ENCODE measurements at places on chromosomes 16 and 17.

DNA sequence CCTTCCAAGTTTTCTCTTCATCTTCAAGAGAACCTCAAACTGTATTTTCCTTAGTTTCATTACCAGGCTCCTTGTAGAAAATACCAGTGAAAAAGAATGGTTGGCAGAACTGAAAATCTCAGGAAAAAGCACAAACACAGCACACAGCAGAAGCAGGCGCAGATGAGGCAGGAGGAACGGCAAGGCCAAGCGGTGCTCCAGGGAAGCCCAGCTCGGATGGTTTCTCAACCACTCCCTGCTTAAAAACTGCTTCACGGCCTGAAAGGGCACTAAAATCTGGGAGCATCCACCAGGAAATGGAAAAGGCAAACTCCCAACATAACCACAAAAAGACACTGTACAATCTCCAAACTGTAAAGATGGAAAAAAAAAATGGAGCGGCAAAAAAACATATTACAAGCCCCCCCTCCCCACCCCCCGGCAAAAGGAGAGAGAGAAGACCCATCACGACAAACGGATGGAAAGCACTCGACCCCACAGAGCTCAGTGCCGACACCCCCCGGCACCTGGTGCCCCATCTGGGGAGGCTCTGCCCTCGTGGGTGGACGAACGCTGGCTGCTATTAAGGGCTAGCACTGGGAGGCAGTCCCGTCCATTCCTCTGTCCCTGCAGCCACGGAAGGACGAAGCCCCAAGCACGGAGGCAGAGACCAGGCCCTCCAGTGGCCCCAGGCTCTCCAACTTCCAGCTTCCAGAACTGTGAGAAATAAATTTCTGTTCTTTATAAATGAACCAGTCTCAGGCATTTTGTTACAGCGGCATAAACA lies 127.5 kb downstream of the ZNF778 start:
- no peak for DNase-seq

- no peak for DNase-seq
These were observed 30.7 kb downstream of the SDK2 start for GRCh38 chr17:73613271-73614233.

DNA sequence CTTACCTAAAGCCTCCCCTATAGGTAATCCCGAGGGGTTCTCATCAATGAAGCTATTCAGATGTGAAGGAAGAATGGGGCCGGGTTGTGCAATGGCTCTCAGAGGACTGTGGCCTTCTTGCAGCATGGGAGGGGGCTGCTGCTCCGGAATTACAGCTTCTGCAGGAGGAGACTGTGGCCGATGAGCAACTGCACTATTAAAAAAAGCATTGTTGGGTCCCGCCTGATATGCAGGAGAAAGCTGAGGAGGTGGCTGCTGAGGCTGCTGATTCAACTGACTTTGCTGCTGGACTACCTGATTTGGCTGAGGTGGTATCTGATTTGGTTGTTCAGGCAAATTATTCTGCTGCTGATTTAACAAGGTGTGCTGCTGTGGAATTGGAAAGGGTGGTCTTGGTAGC lies 64.8 kb downstream of the CACNG1 start:
- no peak for DNase-seq

GRCh38 chr17:51560398-51560797 lies 300.1 kb downstream of the UTP18 start:
- DNase-seq: no peak

DNA sequence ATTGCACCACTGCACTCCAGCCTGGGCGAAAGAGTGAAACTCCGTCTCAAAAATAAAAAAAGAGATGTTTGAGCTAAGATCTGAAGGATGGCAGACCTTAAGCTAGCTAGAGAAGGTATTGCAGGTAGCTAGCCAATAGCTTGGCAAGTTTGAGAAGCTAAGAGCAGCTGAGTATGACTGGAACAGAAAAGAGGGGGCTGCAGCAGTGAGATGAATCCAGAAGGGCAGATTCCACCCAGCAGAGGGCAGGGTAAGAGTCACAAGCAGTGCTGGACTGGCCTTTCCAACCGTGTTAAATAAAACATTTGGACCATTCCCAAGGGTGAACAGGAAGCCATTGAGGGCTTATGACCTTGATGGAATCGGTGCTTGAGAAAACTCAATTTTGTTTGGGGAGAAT lies 5.7 kb upstream of the PHAF1 start:
- no peak for DNase-seq

DNA sequence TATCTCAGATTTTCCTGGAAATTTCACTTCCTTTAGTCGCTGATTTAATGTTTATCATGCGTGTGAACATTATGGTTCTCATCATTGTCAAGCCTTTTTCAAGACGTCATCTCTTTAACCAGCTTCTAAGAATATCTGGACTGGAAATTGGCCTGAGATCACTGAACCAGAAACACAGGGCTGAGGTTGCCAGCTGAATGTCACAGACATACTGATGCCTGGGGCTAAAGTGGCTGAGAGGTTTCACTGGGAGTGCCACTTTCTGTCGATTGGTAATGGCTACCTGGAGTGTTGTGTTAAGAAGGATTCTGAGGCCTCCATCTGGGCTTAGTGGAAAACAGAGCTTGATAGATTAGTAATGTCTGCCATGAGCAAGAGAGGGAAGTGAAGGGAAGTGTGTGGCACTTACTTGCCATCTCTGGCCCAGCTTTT lies 54.2 kb downstream of the CRISPLD2 start:
- DNase-seq: no peak

DNA sequence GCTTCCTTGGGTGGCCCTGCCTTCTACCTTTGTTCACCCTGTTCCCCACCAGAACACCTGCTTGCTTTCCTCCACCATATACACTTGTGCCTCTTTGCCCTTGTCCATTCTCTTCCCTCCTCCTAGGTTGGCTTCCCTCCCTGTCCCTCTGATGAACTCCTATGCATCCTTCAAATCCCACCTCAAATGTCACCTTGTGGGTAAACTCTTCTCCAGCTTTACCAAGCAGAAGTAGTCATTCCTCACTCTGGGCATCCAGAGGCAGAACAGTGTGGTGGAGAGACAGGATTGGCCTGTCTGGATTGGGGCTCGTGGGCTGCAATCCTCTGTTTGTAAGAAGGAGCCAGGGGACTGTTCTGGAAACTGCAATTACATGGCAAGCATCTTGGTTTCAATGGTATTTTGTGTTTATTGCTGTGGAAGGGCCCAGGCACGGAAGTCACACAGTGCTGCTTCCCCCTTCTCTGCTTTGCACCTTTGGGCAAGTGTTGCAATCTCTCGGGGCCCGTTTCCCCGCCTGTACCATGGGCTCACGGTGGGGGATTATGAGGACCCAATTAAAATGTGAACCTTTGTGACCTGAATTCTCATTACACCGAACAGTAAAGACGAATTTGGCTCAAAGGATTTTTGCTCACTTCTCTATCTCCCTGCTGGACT lies 21.9 kb upstream of the NXPH3 start:
- DNase-seq: no peak

GRCh38 chr17:36525888-36526287 lies 8.8 kb downstream of the MYO19 start:
- DNase-seq: no peak

- no peak for DNase-seq
These were observed 45.3 kb upstream of the JPH3 start for GRCh38 chr16:87556941-87557459.

All from CD4-positive, alpha-beta T cell treated with Interleukin-4 for 4 hours (primary cell).